ENCODE measurements at places on chromosomes 4 and X.

DNA sequence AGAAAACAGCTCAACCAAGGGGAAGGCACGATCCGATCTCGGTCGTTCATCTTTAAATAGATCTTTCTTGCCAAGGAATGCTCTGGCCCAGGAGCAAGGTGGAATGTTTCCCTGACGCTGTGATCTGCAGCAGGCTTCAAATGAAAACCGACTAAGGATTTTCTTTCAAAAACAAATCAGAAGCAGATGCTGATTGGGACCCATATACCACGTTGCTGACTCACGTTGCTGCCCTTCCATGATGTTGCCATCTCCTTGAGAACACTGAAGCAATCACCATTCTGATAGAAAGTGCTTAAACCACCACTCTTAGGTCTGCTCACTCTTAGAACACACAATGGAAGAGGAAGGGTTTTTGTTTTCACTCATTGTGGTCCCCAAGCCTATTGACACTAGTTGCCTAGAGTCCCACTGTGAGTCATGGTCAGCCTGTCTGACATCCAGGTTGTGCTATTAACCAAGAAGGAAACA lies 26.1 kb downstream of the LAMTOR3 start:
- DNase-seq, result no peak

DNA sequence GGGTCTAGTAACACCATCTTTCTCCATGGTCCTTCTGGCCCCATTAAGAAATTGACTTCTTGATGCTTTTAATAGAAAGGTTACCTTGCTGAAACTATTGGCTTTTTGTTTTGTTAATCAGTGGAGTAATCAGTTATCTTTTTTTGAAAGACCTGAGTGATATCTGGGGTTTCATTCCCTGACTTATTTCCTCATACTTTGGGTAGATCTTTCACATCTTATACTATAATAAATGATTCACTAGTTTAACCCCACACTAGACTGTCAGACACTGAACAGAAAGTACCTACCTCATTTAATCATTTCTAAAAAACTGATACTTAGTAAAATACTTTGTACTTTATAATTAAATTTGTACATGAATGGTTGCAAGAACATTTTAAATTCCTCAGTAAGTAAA lies 1021.1 kb downstream of the STIM2 start:
- DNase-seq, result no peak

- DNase-seq, result no peak
Measured at GRCh38 chr4:15245006-15245530, 182.8 kb upstream of the C1QTNF7 start.

DNA sequence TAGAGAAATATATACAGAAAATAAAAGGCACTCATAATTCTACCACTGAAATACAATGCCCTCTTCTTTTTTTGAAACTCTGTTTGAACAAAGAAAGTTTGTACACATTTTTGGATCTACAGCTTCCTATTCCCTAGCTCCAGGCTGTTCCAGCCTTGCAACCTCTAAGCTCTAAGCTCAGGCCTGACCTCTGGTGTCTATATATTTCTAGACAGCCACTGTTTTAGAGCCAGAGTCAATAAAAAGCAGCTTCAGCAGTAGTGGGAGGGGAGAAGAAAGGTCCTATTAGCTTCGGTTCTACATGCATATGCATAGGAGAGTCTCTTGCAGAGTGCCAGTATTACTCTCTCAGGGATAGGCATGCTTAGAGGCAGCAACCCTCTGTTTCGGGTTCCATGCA lies 39.7 kb downstream of the CLDN2 start:
- no peak for DNase-seq

GRCh38 chr4:1216869-1217294 lies 32.0 kb downstream of the CTBP1 start:
- no peak for DNase-seq

GRCh38 chr4:73967866-73968265 lies 14.0 kb downstream of the PF4 start:
- no peak for DNase-seq

DNA sequence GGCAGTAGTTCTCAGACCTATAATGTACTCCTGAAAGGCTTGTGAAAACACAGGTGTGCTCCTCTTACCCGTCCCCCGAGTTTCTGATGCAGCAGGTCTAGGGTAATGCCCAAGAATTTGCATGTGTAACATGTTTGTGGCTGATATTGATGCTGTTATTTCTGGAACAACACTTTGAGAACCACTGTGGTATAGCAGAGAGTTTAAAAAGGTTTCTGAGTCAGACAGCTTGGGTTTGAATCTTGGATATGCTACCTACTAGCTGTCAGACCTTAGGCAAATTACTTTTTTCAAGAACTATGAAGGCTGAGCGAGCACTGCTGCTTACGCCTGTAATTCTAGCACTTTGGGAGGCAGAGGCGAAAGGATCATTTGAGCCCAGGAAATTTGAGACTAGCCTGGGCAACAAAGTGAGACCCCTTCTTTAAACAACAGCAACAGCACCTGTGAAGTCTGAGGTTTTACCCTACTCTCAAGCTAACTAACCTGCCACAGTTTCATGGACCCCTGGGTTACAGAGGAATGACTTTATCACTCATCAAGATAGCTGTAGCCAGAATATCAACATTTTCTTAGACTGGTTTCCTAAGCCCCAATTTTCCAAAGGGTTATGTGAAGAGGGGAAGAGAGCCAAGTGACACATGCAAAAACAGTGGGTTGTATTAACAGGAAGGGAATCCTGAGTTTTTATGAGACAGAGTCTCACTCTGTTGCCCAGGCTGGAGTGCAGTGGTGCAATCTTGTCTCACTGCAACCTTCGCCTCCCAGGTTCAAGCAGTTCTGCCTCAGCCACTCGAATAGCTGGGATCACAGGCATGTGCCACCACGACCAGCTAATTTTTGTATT lies 5.1 kb downstream of the AFF1 start:
- no peak for DNase-seq

DNA sequence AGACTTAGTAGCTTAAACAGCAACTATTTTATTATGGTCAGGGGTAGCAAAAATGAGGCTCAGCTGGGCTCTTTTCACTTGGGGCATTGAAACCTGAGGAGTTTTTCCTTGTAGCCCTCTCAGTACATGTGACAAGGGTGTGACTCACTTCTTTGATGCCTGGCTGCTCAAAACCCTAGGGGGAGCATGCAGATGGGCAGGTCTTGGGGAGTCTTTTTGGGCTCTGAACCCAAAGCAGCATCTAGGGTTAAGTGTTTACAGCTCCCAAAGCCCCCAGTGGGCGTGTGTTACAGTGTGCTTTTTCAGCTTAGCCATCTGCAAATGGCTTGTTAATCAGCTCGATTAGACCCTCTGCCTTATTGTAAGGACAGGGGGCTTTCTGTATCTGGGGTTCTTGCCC lies 1752.7 kb downstream of the PCDH7 start:
- DNase-seq, result no peak

Measured in urothelium cell line (cell line).